Osteocyte (in vitro differentiated cells): ENCODE measurements at places on chromosomes 2 and 18. TPM values are rescaled to one million over a fixed set of nuclear protein-coding genes. Genes with fewer than 3 reads are reported as not detected.

DNA sequence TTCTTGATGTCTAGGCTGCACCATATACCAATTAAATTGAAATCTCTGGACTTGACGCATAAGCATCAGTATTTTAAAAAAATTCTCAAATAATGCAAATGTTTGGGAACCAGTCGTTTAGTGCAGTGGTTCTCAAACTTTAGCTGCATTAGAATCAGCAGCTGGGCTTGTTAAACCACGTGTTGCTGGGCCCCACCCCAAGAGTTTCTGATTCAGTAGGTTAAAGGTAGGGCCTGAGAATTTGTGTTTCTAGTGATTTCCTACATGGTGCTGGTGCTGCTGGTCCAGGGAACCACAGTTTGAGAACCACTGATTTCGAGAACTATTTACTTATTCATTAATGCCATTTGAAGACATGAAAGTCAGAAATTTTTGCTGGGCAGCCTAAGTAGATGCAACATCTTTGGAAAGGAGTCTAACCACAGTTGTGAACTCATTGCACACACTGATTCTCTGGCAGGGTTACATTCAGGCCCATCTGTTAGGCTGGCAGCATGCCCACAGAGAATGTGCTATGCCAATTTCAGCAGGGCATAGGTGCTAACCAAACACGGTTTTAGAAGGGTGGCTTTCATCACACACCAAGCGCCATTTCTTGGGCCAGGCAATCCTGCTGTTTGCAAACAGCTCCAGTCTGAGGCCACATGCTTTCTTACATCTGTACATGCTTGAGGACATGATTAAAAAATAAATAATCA lies 26.4 kb upstream of the ATP5MC3 start:
- no peak for DNase-seq

DNA sequence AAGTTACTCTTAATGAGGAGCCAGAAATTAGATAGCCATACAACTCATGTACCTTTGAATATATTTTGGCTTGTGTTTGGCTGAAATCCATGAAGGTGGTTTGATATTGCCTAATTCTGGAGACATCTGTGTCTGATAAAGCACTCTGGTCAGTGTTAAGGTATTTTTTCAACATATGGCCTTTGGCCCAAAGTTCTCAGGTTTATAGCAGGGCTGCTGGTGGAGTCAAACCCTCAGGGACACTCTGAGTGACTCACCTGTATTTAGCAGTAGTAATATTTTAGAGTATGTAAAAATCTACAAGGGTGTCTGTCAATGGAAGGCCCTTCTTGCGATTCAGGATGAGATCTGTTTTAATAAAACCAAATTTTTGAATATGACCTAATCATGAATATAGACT lies 666.5 kb downstream of the SLC4A3 start:
- no peak for DNase-seq

- DNase-seq, result no peak
Measured at GRCh38 chr2:39521876-39522517, 84.9 kb upstream of the MAP4K3 start.

- DNase-seq, result no peak
Measured at GRCh38 chr2:209523867-209524266, 100.0 kb downstream of the MAP2 start.

- DNase-seq, result no peak
Measured at GRCh38 chr18:55794288-55795052, 206.5 kb upstream of the TCF4 start.

The REG1B gene
- total RNA-seq, result not detected in 2 replicates

The MOGAT1 gene
- total RNA-seq, result not detected in 2 replicates

The RBM45 gene
- 12.9 and 13.0 TPM in 2 replicates for total RNA-seq
